SW480 (cell line): ENCODE measurements at places on chromosomes 4 and X.

GRCh38 chrX:38326086-38326485, 1.2 kb downstream of the RPGR start:
- DNase-seq, result no peak

- DNase-seq, result no peak
Observed at GRCh38 chr4:145203410-145203809, 23.0 kb upstream of the OTUD4 start.

GRCh38 chr4:145044341-145044740, 53.7 kb downstream of the ANAPC10 start:
- DNase-seq, result no peak

DNA sequence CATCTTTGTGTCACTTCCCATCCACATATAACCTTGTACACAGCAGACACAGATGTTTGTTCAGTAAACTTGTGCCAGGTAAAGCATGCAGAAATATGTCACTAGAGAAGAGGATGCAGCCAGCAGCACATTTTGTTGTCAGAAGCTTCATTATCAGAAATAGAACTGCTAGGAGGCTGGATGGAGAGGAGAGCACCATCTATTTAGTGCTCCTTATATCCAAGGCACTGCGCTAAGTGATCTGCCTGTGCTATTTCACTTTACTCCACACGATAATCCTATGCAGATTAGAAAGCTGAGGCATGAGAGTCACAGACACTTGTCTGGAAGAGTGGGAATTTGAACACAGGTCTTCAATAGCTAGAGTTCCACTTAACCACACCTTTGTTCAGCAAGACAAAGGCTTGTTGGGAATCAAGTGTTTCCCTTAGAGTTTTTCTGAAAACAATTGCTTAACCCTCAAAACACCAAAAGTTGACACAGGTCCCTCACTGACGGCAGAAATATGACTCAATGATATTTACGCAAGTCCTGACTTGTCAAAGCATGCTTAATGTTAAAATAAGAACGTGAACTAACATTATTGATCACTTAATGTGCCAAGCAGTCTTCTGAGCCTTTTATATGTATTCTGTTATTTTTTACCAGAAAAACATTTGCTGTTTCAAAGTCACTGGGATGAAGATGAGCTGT, 1.2 kb upstream of the QDPR start:
- DNase-seq, result no peak

DNA sequence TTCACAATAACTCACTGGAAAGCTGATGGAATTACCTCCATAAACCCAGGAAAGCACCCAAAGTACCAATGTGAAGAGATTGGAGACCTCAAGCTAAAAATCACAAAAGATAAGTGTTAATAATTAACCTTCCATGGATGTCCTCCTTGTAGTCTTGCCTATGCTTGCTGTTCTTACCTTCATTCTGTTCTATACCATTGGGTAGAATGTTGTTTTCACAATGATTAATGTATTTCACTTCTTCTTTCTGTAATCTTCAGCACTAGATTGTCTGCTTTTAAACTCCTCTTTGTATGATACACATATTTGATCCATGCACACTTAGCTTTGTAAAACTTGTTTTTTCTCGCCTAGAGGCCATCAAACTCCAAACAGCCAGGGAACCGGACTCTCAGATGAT, 570.3 kb downstream of the RAPGEF2 start:
- DNase-seq, result no peak

- no peak for DNase-seq
Observed at GRCh38 chr4:93416344-93417128, 412.0 kb upstream of the ATOH1 start.

DNA sequence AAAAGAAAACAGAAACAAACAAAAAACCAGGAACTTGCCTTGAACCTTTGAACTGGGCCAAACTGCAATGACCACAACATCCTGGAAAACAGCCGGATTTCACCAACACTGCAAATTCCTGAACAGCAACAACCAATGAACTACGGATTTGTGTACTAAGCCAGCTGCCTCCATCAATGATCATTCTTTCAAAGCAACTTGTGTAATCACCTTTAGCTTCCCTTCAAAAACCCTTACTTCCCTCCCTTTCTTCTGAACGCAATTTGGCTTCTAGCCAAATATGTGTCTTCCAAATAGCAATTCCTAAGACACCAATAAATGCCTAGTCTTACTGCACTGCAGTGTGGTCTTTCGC, 98.5 kb upstream of the FAM47C start:
- DNase-seq, result no peak

- DNase-seq, result no peak
Observed at GRCh38 chr4:98745366-98745765, 87.0 kb upstream of the TSPAN5 start.

GRCh38 chr4:54547299-54548097, 110.3 kb upstream of the KIT start:
- DNase-seq, result no peak

DNA sequence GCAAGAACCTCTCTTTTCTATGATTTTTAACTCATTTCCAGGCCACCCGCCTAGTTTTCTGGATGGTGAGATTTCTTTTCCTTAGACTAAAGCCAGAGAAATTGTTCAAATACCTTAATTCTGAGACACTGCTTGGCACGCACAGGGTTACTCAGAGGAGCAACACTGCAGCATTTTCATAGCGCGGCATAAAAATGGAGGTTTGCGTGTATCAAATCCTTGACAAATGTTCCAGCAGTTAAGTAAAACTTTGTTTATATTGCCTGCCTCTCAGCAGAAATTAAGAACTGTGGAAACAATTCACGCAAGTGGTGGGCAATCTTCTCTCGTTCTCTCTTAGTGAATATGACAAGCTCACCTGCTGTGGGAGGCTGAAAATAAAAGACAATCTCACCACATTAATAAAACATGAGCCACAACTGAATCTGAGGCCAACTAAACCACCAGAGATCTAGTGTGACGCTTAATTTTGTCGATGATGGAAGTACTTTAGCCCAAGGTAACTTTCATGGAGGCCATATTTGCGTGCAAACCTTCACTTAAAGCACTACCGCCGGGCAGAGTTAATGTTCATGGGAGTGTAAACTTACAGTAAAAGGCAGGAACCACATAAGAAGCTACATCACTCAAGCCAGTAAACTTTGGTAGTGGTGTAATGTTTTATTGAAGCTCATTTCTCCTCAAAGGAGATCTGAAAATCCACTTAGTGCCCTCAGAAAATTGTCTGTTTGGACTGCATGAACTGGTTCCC, 894.8 kb upstream of the EPHA5 start:
- peak; percentile 86 for DNase-seq

- no peak for DNase-seq
Observed at GRCh38 chr4:37847311-37847884, 20.9 kb downstream of the PGM2 start.

- no peak for DNase-seq
Observed at GRCh38 chr4:105807496-105807895, 87.8 kb upstream of the NPNT start.

GRCh38 chrX:47611926-47612325, 7.7 kb downstream of the SYN1 start:
- no peak for DNase-seq

GRCh38 chrX:40976981-40977380, 108.3 kb upstream of the USP9X start:
- DNase-seq, result no peak

DNA sequence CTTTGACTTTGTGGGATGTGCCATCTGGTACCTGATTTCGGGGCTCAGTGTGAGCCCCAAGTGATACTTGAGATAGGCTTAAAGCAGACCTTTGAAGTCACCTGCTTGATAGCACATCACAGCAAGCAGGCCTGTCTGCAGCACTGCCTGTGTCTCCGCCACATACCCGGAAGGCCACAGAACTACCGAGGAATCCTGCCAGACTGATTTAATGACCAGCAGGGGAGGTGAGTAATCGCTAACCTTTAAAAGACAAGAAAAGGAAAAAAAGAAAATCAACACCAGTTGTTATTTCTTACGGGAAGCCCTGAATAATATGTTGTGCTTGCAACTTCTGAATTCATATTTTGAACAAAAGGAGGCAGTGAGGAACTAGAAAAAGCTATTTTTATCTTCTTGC, 6.8 kb downstream of the PTCHD1 start:
- DNase-seq, result no peak
